ENCODE measurements at places on chromosomes 7 and 10.
A peak's percentile ranks its signal among the peaks of the same experiment; 100 is the strongest.

DNA sequence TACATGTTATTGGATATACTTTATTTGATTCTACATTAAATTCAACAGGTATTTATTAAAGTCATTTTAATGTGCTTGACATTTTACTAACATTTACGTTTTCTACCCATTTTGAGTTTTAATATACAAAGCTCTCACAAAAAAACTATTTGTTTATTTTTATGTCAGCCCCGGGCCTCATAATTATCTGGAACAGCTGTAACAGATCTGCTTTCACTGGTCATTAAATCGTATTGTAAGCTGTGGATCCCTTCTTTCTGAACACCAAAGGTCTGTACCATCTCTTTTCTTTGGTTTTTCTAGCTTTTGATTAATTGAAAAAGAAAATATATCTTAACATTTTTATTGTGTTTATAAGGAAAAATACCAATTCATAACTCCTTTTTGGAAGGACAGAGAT, 73.5 kb downstream of the SEMA3E start:
- no peak for DNase-seq

GRCh38 chr10:3477683-3478082, 305.1 kb upstream of the PITRM1 start:
- no peak for DNase-seq

- peak; percentile 5 for DNase-seq
These were observed 77.3 kb downstream of the JMJD1C start for GRCh38 chr10:63388421-63389031.

DNA sequence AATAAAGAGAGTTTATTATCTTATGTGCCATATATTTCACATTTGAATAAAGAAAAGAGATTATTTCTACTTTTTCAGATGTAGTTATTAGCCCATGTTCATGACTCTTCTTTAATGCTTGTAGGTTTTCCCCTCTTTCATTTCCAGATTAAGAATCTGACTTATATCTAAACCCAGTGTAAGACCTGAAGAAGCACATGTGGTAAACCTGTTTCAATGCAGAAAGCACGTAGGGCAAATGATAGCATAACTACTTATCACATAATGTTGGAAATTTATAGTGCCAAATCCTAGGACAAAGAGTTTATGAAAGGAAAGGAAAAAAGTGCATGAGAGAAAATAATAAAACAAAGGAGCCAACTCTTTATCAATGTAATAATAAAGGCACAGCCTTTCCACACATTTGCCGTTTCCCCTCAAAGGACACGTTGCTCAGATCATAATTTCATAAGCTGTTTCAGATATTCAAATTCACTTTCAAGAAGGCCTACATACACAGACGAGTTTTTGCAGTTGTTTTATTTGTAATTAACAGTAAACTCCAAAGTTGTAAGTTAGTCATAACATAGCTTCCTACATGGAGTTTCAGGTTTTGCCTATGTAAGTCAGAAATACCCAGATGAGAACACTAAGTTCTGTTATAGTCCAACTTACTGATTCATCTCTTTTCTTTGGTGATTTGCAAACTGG, 88.8 kb upstream of the MDFIC start:
- no peak for DNase-seq

DNA sequence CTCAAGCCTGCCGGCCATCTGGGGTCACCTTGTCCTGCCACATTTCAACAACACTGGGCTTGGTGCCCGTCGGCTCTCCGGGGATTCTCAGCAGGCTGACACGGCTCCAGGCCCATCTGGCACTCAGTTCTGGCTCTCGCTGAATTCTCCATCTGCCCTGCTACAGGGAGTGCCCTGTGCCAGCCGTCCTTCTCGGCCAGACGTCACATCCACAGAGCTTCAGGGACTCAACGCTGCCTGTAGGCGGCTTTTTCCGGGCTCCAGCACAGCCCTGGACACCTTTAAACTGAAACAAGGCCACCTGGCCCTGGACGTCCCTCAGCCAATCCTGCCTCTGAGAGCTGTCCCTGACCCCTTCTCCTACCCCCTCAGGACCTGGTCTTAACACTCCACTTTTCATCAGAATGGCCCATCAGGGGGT, 43.0 kb downstream of the TMEM130 start:
- peak; percentile 85 for DNase-seq

DNA sequence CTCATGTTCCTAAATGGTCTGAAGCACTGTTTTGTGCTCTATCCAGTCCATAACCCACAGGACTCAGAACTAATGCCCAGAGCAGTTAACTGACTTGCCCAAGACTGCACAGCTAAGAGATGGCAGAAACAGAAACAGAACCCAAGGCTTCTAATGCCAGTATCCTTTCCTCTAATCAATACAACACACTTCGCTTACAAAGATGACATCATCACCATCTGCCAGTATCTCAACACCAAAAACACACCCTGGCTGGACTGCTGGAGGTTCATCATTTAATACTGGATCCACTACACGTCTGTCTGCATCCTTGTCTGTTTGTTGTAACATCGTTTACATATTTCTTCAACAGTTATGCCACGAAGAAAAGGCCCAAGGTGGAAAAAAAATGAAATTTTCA, 165.3 kb downstream of the SFMBT2 start:
- no peak for DNase-seq

GRCh38 chr7:2737771-2738540, 50.0 kb downstream of the AMZ1 start:
- DNase-seq = no peak

- no peak for DNase-seq
These were observed 42.4 kb upstream of the GPR22 start for GRCh38 chr7:107427462-107427861.

GRCh38 chr10:100100651-100101184, 19.0 kb upstream of the CPN1 start:
- no peak for DNase-seq

DNA sequence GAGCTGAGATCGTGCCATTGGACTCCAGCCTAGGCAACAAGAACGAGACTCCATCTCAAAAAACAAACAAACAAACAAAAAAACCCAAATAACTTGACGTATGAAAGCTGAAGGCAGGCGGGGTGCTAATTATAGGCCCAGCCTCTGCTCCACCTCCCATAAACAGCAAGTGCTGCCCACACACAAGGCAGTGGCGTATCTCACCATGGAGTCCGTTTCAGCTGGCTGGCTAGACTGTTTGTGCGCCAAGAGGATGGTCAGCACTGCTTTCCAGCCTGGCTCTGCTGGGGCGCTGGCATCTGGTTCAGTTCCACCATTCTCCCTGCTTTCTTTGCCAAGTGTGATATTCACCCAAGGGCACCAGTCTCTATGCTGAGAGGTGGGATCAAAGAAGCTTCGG, 29.1 kb downstream of the ZC3HC1 start:
- DNase-seq = no peak

DNA sequence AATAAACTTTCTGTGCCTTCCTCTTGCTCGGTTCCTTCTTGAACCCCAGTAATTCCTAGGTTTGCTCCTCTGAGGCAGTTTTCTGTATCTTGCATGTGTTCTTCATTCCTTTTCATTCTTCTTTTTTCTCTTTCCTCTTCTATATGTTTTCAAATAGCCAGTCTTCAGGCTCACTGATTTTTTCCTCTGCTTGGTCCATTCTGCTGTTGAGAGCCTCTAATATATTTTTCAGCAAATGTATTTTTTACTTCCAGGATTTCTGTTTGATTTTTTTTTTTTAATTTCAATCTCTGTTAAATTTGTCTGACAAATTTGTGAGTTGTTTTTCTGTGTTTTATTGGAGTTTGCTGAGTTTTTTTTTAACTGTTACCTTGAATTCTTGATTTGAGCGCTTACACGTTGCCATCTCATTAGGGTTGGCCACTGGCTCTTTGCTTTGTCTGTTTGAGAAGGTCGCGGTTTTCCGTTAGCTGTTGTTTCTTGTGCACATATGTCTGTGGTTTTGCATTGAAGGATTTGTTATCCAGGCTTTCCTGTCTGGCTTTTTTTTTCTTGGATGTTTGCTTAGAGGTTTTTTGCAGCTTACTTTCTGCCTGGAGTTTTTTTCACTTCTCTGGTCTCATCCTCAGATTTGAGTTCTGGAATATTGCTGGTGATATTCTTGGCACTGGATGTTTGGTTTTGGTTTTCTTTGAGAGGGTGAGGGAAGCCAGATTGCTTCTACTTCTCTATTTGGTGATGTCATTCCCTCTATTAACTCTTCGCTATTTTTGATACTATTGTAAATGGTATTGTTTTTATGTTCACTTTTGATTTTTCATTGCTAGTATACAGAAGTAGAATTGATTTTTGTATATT, 12.7 kb downstream of the SPRN start:
- DNase-seq = no peak

DNA sequence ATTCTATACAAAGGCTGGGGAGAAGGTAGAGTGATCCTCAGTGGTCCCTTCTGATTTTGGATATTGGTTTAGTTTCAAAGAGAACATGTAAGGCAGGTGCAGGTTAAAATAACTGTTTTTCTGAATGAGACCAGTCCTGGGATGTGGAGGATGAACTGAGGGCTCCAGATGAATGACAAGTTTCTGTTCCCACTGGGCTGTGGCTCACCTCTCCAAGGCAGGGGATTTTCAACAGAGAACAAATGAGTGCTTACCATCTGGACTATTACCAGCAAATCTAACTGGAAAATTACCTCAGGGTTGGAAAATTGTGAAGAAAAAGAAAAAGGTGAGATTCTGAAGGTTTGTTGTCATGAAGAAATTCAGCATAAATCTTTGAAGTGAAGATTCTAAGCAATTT, 8.0 kb downstream of the LAMB4 start:
- DNase-seq = no peak

- no peak for DNase-seq
These were observed 66.6 kb downstream of the FZD1 start for GRCh38 chr7:91330866-91331265.

- DNase-seq = no peak
These were observed 160.1 kb downstream of the FZD1 start for GRCh38 chr7:91424371-91424770.

DNA sequence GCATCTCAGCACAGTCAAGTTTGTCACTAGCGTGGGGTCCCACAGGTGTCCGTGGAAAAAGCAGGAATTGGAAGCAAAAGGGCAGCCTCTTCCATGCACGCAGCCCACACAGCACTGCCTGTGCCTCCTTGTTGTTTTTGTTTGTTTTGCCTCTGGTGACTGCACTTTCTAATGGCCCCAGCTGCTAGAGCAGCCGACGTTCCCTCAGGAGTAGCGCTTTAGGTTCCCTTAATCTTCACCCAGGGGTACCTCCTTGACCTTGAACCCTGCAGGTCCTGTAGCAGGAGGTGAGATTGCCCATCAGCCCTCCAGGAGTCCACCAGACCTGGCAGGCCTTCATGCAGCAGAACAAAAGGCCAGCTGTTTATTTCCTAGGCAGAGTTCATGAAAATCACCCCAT, 210.1 kb downstream of the CACNB2 start:
- DNase-seq = no peak

DNA sequence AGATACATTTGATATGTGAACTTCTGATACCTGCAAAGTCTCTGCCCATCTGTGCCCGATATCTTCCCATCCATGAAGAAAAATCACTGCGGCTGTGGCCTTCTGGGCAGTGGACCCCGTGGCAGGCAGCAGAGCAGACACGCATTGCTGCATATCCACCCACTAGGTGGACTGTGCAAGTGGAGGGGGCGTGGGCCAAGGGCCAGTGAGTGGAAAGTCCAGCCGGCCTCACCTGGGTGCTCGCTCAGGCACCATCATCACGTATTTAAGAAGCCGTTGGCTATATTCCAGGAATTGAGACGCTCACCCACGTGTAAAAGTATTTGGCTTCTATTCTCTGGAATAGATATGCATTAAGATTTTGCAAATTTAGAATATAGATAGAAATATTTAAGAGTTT, 30.8 kb upstream of the SLC13A1 start:
- no peak for DNase-seq

GRCh38 chr7:106460792-106461254, 176.0 kb upstream of the NAMPT start:
- DNase-seq = no peak

GRCh38 chr10:983971-984655, 4.1 kb upstream of the GTPBP4 start:
- DNase-seq = no peak

GRCh38 chr7:134293002-134293740, 23.6 kb downstream of the SLC35B4 start:
- DNase-seq = no peak

- DNase-seq = no peak
These were observed 125.7 kb upstream of the CXCL12 start for GRCh38 chr10:44510379-44511115.

DNA sequence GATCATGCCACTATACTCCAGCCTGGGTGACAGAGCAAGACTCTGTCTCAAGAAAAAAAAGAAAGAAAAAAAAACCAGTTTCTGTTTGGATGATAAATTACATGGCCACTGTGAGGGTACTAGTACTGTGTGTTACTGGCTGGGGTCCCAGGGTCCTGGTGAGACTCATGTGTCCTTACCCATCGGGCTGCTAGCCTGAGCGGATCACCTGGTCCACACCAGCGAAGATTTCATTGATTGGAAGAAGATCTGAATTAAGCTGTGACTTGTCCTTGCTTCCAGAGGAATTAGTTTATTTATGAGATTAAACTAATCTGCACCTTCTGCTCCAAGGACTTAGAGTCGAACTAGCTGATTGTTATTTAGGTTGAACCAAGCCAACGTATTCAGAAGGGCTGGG, 40.0 kb upstream of the BAMBI start:
- no peak for DNase-seq

DNA sequence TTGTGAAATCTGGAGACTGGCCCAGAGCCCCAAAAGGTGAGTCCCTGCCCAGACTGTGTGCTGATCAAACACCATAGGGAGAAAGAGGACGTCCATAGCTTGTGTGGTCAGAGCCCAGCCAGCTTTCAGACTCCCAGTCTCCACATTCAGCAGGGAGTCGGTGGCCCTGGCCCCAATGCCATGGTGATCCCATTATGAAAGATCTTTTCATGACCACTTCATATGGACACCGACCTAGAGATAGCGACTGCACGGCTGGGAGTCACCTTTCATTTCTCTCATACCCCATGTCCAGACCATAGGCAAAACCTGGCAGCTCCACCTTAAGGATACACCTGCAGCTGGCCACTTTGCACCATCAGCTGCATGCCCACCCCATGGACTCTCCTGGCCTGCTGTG, 126.4 kb downstream of the ARHGAP22 start:
- DNase-seq = no peak

DNA sequence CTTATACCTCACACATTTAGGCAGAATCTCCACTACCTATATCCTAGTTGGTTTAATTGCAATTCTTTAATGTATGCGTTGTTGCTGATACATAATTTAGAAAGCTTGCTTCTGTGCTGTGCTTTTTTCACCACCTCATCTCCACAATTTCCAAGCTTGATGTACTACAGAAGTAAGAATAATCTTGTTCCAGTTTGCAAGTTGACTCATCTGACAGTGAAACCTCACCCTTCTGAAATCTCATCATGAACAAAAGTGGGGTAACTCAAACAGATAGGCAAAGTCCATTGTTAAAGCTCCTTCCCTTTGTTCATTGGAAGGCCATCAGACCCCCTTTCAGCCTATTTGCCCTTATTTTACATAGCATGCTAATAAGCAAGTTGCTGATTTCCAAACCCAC, 13.6 kb downstream of the EIF4EBP2 start:
- no peak for DNase-seq

Data from DMS79 treated with DMSO at 0.1 percent for 48 hours (cell line).